Cortex of kidney (tissue), 1 donor: ENCODE measurements at places on chromosomes 16 and 17.

GRCh38 chr16:67674851-67675578, 8.4 kb downstream of the C16orf86 start:
- no peak for DNase-seq

- no peak for DNase-seq
Measured at GRCh38 chr17:9109933-9110332, 88.6 kb downstream of the NTN1 start.

DNA sequence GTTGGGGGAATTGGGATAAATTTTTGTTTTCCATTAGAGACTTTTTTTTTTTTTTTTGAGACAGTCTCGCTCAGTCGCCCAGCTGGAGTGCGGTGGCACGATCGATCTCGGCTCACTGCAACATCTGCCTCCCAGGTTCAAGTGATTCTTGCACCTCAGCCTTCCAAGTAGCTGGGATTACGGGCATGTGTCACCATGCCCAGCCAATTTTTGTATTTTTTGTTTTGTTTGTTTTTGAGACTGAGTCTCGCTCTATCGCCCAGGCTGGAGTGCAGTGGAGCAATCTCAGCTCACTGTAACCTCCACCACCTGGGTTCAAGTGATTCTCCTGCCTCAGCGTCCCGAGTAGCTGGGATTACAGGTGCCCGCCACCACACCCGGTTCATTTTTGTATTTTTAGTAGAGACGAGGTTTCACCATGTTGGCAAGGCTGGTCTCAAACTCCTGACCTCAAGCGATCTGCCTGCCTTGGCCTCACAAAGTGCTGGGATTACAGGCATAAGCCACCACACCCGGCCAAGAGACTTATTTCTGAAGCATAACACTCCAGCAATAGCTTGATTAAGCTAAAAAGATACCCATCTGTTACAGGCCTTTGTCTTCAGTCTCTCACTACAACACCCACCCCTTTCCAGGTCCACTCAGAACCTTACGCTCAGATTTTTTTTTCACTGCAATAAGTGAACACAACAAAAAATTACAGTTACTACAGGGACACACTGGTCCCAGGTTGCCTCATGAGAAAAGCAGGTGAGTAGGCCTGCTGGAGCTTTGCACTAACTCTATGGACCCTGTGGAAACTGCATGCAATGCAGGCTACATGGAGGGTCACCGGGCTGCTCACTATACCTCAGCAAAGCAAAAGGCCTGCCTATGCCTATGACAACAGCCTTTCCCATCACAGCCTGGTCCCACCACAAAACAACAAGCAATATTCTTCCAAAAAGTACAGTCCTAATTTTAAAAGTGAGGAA, 34.6 kb downstream of the KANSL1 start:
- no peak for DNase-seq

DNA sequence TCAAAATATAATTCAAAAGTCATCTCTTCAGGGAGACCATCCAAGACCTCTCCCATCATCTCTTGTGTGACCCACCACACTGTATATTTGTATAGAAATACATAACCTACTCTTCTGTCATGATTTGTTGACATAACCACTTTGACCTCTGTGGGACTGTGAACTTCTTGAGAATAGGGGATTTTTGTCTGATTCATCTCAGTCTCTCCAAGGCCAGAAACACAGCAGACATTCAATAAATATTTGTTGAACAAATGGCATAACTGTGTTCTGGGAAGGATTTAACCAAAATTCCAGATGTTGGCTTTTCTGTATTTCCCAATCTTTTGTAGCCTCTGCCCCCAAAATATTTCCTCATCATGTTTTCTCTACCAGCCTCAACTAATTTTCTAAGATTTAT, 169.7 kb downstream of the CDH11 start:
- DNase-seq = no peak

- no peak for DNase-seq
Measured at GRCh38 chr16:13767215-13767614, 152.7 kb upstream of the ERCC4 start.
